NCI-H460 (cell line): ENCODE measurements at places on chromosomes 4 and X.
A peak's percentile ranks its signal among the peaks of the same experiment; 100 is the strongest.

DNA sequence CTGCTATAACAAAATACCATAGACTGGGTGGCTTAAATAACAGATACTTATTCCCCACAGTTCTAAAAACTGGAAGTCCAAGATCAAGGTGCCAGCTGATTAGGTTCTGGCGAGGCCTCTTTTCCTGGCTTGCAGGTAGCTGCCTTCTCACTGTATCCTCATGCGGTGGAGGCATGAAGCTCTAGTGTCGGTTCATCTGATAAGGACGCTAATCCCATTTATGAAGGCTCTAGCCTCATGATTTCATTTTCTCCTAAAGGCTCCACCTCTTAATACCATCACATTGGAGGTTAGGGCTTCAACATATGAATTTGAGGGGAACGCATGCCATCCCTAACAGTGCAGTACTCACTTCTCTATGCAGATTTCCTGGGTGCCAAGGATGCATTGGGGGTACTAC lies 57.9 kb upstream of the STIM2 start:
- DNase-seq = no peak

- no peak for DNase-seq
Measured at GRCh38 chr4:80216100-80216761, 18.9 kb downstream of the PRDM8 start.

- DNase-seq = no peak
Measured at GRCh38 chr4:11021333-11021732, 336.8 kb upstream of the CLNK start.

GRCh38 chr4:17664755-17665154 lies 50.3 kb downstream of the MED28 start:
- DNase-seq = no peak

- no peak for DNase-seq
Measured at GRCh38 chrX:108420481-108420880, 17.7 kb downstream of the COL4A6 start.

- no peak for DNase-seq
Measured at GRCh38 chr4:84497504-84498202, 1.4 kb downstream of the NKX6-1 start.

DNA sequence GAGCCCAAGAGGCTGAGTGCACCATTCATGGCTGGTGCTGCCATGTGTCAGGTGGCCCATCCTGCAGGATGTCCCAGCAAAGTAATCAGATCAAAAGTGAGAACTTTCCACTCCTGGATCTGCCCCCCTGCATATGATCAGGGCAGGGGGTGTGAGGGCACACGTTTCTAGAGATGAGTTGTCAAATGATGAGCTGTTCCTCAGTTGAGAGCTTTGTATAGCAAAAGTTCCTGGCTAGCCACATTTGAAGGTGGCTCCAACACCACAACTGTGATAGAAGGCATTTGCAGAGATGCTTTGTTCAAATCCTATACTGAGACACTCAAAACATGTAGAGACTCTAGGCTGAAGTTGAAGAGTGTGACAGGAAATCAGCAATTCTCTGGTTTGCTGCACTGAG lies 501.8 kb downstream of the BCOR start:
- DNase-seq = no peak

DNA sequence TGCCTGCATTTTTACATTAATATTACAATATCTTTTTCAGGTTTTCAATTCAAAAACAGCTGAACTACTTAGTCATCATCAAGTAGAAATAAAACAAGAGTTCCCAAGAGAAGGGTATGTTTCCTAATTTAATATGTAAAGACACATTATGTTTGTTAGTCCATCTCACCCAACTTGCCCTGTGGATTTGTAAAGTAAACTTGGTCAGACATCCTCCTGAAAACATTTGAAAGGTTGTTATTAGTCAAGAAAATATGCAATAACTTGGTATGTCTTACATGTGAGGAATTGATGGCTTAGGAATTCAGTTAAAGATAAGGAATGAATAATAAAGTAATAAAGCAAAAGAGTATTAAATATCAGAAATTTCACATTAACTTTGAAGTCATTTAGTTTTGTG lies 12.2 kb downstream of the GK start:
- DNase-seq = no peak

GRCh38 chrX:39442332-39442731 lies 641.1 kb downstream of the MID1IP1 start:
- DNase-seq = no peak

GRCh38 chr4:171169396-171169795 lies 643.8 kb upstream of the GALNTL6 start:
- no peak for DNase-seq

DNA sequence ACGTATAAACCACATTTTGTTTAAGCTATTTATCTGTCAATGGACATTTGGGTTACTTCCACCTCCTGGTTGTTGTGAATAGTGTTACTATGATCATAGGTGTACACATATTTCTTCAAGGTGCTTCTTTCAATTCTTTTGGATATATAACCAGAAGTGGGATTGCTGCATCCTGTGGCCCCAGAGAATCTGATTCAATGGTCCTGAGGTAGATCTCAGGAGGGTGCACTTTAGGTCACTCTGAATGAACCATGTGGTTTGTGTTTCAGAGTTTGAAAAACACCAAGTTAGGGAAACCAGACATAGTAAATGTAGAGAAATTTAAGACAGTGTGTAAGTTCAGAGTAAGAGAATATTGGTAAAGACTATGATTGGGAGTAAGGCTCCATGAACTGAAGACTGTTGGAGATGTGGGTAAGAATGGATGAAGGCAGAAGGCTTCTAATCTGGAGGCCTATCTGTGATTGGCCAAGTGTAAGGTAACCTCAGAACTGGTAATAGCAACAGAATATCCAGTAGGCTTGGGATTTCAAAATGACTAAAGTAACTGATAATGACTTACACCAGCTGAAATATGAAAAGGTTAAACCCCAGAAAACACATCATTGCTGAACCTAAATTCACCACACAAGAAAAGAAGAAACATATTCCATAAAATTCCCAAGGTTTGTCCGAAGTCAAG lies 236.9 kb downstream of the CAMK2D start:
- DNase-seq = no peak

DNA sequence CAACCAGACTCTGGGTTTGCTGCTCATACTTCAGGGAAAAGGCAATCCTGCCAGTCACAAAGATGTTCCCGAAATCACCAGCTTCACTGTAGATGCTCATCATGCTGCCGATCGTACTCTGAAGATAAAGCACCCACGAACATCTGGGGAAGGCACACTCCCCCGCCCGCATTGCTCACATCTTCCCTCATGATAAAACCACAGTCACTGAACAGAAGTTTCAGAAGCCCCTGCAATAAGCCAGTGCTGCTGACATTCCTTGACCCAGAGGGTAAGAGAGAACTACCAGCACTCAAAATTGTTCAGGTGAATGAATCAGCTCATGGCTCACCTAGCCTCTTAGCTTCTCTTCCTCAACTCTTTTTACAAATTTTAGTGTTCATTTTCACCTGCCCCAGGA lies 43.1 kb downstream of the SRPX2 start:
- DNase-seq = no peak

DNA sequence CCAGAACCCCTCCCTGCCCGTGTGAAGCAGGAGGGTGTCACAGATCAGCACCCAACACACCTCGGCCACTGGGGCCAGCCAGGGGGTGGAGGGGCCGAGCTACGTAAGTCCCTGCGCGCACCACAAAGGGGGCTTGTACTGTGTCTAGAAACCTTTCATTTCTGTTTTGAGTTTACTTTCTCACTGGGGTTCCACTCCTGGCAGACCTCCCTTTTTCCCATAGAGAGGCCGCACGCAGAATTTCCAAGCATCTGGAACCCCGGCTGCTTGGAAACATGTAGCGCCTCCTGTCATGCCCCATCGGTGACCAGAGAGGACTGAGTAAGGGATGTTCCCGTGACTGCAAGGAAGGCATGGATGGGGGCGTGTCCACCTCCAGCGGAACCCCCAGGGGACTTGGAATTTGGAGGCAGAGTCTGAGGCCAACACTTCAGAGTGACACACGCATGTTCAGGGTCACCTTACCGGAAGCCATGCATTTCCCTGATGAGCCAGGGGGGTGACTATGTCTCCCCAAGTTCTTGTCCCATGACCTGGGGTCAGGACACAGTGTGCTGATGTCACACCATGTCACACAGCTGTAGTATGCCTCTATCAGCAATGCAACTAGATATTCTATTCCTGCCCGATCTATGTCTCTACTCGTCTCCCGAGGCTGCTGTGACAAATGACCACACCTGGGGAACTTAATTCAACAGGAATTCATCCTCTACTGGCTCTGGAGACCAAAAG lies 105.3 kb downstream of the DHRSX start:
- DNase-seq = no peak

DNA sequence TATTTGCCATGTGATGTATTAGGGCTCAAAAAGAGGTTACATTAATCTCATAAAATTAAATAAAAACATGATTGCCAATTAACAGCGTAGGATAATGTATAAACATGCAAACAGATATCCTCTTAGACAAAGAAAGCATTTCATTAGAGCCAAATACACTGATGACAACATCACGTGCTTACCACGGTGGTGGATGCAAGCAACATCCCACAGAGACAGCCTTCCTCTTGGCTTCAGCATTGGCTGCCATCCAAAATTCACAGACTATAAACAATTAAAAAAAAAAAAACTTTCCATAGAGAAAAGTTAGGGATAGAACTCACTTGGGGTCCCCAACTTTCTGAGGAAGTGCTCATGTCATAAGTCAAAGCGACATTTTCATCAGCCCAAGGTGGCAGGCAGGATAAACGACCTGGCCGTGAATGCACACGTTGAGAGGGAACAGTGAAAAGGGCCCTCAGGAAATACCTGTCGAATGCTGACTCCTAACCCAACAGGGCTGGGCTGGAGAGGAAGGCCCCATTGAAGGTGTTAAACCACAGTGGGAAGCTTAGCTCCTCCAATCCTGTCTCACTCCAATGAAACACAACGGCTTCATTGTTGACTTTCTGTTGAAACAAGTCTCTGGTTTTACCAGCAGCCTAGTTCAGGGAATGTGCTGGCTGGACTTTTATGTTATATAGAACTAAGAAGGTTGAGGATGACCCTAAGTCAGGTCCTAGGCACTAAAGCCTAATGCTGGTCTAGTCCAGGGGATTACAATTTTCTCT lies 48.4 kb downstream of the IDS start:
- DNase-seq = no peak

- DNase-seq = no peak
Measured at GRCh38 chrX:42437211-42437610, 340.8 kb downstream of the PPP1R2C start.

DNA sequence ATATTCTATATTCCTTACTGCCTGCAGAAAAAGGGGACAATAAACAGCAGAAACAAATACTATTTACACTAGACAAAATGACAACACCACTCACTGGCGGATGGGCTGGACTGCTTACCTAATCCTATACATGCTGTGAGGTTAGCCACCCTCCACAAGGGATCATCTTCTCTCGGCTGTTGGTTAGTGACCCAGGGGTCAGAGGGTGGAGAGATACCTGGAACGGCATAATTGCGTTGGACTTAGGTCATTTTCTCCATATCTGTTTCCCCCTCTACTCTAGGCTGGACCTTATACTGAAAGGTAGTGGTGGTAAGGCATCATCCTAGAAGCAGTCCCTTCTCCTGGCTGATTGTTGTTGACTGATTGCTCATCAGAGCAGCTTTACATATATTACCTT lies 286.8 kb upstream of the UGT8 start:
- no peak for DNase-seq

DNA sequence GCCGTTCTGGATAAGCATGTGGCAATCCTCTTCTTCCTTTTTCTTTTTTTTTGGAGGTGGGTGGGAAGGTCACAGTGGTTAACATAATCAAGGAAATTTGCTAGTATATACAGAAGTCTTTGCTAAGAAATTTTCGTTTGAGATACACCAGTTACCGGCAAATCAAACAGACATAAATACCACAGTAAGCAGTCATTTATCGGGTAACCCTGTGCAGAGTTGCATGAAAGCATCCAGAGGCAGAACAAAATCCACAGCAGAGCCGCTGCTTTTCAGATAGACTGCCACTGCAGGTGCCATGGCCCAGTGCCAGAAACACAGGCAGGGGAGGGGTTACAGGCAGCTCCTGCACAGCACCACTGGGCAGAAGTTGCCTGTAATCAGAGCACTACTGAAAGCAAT lies 179.1 kb upstream of the MAB21L2 start:
- no peak for DNase-seq

DNA sequence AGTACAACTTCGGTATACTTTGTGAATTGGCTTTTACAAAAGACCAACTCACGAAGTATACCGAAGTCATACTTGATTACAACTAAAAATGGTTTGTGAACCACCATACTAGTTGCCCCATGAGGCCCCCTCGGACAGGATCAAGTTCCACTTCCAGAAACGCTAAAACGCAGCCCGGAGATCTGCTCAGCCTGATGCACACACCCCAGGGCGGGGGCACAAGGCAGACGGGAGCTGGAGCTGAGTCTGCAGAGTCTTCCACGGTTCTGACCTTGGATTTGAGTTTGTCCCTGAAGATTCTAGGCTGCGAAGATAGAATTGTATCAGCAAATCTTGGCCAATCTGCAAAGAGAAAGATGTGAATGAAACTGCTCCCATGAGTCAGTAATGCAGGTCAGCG lies 118.1 kb downstream of the SORCS2 start:
- DNase-seq = no peak

GRCh38 chrX:55593756-55594257 lies 29.4 kb upstream of the FOXR2 start:
- DNase-seq = no peak

DNA sequence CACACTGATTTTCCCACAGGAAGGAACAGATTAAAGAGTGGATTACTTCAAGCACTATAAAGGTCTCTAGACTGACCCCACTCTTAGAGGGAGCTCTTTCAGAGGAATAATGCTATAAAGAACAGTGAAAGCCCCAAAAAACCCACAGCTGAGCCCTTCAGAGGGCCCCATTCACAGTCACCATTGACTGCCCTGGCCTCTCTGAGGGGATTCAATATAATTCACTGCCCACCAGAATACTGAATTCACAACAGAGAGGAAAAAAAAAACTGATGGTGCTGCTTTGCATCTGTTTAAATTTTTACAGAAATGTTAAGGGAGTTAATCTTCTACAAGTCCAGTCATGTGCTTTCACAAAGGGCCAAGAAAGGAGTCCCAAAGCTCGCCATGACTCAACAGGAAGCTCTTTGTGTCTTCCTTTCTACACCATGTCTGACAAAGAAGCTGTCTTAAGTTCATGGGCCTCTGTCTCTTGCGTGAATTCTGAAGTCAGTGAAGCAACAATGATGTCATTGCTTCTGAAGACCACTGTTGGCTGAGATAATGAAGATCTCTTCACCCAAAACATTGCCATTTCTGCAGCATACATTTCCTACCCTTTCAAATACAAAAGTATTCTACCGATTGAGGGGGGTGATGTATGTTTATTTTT lies 174.9 kb downstream of the ADAMTS3 start:
- no peak for DNase-seq

GRCh38 chr4:169150806-169151205 lies 120.0 kb downstream of the SH3RF1 start:
- DNase-seq = no peak

GRCh38 chr4:82043809-82044137 lies 330.0 kb downstream of the HNRNPD start:
- no peak for DNase-seq

DNA sequence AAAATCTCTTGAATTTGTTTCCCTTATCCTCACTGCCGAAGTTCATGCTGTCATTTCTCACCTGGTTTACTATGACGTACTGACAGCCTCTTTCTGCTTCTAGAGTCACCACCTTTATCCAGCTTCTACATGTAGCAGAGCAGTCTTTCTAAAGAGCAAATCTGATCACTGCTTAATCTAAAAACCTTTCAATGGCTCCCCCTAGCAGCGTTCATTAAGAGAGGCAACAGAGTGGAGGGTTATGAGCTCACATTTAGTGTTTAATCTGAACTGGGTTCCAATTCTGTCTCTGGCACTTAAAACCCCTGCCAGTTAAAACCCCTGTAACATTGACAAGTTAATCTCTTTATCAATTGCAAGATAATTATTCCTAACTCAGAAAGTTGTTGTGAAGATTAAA lies 4.4 kb downstream of the RBPJ start:
- peak; percentile 21 for DNase-seq
